Nucleus accumbens (tissue), 56 donors: ENCODE measurements at places on chromosomes 4 and X.

GRCh38 chrX:53290441-53291041, 9.2 kb upstream of the IQSEC2 start:
- DNase-seq: no peak

DNA sequence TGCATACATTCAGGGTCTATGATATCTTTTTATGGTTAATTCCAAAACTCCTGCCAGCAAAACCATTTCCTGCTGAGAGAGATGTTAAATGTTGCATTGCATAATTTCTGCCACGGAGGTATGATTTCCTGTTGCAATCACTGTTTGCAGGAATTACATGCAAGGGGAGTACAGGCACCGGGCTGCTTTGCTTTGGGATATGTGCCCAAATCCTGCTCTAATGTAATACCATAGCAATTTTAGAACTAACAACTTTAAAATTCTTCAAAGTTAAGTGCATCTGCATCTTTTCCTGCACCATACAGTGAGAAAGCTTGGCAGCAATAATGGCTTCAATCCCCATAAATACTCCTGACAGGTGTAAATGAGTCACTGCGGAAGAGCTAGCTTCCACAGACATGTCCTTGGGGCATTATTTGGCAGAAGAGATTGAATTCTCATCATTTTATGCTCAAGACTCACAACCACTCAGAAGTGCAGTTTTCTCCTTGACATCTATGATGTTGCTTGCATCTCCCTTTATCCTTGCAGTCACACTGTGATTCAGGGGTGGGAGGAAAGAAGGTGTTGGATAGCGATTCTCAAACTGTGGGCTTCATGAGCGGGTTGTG, 29.6 kb downstream of the TRIM2 start:
- DNase-seq: no peak

GRCh38 chrX:19893727-19894126, 6.3 kb upstream of the SH3KBP1 start:
- no peak for DNase-seq

DNA sequence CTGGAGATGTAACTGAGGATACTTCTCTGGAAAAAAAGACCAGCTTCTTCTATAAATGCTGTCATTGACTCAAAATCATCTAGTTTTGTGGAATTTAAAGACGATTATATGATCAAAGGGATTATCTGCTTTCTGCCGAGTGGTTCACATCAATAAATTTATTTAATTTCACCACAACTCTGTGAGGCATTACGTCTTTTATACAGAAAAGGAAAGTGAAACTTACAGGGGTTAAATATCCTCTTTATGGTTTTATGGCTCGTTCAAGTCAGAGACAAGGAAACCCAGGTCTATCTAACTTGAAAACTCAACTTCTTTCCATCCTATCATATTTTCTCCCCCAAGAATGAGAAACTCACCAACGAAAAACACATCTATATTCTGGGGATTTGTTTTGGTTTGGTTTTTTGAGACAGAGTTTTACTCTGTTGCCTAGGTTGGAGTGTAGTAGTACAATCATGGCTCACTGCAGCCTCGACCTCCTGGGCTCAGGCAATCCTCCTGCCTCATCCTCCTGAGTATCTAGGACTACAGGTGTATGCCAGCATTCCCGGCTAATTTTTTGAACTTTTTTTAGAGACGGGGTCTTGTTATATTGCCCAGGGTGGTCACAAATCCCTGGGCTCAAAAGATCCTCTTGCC, 377.9 kb upstream of the EMCN start:
- no peak for DNase-seq

- no peak for DNase-seq
Measured at GRCh38 chrX:16923157-16923556, 23.3 kb upstream of the REPS2 start.

- DNase-seq: no peak
Measured at GRCh38 chr4:184280137-184280536, 62.5 kb upstream of the ENPP6 start.

DNA sequence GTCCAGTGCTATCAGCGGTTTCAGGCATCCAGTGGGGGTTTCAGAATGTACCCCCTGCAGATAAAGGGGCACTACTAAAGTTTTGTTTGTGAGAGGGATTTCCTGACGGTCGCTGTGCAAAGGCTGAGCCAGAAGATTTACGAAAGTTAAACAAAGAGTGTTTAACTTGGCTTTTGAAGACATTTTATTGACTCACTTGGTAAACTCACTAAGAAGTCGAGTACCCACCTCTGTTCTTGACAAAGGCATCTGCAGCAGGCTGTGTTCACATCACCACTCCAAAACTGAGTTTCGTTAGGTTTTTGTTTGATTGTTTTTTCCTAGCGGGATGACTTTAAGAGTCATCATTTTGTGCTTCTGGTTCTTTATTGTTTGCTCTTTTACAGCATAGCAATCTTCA, 143.9 kb upstream of the TBL1X start:
- no peak for DNase-seq

DNA sequence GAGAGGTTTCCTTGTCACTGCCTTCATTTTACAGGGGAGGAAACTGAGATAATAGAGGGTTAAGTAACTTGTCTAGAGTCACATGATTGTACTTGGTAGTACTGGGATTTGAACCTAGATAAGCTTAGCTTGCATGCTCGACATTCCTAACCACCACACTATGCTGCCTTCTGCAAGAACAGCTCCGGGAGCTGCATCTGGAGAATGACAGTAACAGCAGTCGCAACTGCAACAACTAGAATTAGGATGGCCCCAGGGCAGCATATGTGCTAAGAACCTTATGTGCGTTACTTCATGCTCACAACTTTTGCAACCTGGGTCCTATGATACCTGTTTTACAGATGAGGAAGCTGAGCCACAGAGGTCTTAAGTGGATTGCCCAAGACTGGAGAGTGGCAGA, 89.5 kb upstream of the LCORL start:
- no peak for DNase-seq

GRCh38 chrX:109997786-109998452, 5.0 kb upstream of the TMEM164 start:
- no peak for DNase-seq

- no peak for DNase-seq
Measured at GRCh38 chrX:25296850-25297249, 281.1 kb upstream of the ARX start.

GRCh38 chr4:151583157-151583914, 174.4 kb downstream of the FHIP1A start:
- DNase-seq: no peak

- DNase-seq: no peak
Measured at GRCh38 chrX:38368774-38369173, 16.4 kb downstream of the OTC start.

DNA sequence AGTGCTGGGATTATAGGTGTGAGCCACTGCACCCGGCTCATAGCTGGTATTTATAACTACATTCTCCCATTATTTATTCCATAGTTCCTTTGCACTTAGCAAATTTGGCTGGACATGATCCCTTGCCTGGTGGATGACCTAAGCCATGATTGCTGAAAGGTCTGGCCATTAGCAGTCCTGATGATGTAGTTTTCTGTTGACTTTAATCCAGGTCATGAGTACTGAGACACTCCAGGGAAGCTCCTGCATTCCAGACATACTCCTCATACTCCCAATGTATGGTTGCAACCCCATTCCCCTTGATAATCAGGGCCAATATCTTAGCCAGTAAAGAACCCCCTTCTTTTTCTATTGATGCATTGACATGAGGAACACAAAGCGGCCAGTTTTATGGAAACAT, 24.4 kb upstream of the MGST2 start:
- DNase-seq: no peak

DNA sequence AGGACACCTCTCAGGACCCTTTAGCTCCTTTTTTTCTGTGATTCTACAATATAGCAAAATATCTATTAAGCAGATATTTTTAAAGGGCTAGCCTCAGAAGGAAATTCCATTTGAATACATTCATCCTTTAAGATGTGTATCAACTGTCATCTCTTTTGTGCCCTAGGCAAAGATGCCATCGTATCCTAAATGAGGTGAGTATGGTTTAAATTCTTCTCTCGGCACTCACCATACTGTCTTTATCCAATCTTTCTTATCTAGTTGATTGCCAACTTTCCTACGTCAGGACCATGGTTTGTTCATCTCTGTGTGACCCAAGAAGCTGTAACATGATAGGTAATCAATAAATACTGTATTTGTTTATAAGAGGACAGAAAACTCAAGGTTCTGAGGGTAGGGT, 176.0 kb downstream of the LDB2 start:
- no peak for DNase-seq

DNA sequence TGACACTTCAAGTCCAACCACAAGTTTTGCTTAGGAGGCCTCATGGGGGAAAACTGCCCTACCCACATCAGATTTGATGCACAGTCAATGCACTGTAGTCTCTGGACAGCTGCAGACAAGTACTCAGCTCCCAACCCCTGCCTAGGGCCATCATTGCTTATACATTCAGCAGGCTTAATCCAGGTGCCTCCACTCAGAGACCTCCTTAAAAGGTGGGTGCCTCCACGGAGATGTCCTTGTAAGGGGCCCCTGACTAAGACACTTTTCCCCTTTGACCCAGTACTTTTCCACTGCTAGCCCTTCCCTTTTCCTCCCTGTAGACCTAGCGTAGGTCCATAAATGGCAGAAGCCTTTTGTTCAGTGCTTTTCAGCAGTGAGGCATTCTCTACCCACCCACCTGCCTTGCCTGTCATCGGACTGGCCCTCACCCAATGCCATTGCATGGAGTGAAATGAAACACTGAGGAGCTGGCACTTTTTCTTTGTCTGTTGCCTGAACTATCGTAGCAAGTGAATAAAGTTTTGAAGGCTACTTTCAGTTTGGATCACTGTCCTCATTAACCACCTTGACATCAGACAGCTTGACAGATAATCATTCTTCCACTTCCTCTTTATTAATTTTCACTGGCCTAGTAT, 23.8 kb upstream of the PLK4 start:
- DNase-seq: no peak

GRCh38 chr4:26253968-26254367, 66.8 kb upstream of the RBPJ start:
- no peak for DNase-seq

DNA sequence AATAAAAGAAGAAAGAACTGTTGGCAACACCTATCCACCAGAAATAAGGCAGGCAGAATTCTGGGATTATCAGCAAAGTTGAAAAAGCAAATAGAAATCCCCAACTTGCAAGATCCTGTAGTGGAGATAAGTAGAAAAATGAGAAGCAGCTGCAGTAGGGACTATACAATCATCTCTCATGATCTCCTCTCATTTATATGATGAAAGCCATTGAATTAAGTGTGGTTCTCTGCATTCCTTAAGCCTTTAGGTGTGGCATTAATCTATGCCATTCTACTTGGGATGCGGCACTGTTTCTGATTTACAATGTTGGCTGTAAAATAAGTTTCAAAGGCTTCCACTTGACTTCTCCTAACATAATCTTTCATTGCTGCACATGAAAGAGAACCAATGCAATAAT, 869.8 kb downstream of the TRAM1L1 start:
- no peak for DNase-seq

DNA sequence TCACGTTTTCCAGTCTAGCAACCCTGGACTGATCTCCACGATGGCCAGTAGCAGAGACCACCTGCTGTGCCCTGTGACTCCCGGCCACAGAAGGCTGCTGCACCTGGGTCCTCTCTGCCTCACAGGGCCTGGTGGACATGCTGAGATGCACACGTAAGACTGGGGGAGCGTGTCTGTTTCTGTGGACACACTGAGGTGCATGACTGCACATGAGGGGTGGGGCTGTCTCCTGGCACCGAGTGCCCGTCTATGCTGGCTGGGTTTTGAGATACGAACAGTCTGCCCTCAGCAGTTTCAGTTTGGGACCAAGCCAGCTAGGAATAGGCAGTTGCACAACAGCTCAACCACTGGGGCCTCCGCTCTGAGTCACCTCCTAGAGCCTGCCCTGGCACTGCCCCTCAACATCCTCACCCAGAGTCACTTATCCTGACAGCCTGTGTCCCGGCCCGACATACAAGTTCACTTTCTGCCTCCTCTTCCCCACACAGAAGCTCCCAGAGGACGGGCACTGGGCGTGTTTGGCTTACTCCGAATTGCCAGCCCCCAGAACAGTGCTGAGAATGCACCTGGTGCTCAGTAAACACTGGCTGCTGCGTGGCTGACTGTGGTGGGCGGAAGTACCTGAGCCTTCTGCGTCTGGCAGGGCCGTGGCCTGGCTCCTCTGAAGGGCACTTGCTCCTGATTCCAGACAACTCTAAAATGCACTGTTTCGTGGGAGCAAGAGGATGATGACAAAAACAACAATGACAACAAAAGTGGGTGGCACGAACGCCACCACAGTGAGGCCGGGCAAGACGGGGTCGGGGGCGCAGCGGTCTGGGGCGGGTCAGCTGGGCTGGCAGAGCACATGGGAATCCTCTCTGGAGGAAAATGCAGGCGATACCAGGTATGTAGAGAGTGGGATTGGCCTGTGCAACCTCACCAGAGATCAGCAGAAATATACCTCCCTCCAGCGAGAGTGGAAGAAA, 30.9 kb downstream of the RNF212 start:
- no peak for DNase-seq

- no peak for DNase-seq
Measured at GRCh38 chr4:40322811-40323210, 12.3 kb upstream of the CHRNA9 start.

DNA sequence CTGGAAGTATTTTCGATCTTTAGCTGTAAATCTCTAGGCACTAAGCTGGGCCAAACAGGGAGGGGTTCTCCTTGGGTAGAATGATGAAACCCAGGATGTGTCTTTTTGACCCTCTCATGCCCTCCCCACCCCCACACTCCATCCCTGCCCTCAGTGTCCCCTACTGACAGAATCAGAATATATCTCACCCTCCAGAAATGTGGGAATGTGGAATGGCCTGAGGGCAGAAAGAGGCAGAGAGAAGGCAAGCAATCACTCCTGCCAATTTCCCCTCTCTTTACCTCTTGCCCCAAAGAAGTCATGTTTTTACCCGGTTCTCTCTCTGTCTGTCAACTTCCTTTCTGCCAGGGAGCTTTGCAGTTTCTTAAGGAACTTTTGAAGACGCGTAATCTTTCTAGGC, 34.4 kb downstream of the RAP2C start:
- DNase-seq: no peak

DNA sequence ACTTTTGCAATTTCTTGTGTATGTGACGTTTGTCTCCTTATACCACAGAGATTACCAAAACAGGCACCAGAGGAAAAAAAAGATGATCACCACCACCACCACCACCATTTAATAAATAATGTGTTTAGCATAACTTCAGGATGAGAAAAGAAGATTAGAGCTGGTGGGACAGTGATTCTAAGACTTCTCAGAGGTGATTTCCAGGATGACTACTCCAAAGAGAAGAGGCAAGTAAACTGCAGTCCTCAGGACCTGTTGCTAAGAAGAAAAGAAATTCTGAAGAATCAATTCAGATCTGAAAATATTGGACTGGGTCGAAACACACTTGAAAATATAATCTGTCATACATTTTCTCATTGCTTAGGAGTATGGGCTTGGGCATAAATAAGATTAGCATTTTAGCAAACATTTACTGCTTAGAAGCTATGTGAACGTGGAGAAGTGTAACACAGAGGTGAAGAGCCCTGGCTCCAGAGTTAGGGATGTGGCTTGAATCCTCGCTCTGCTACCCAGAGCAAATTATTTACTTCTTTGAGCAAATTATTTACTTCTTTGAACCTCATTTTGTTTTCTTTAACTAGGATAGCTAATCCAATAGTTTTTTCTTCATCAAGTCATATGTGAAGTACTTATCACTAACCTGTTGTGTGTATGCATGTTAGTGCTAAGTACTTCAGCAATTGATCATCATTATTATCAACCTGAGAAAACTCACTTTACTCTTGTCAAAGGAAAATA, 10.5 kb upstream of the YTHDC1 start:
- no peak for DNase-seq

- DNase-seq: no peak
Measured at GRCh38 chr4:3677748-3678070, 88.5 kb upstream of the ADRA2C start.

GRCh38 chr4:185805979-185806378, 6.0 kb downstream of the SORBS2 start:
- DNase-seq: no peak
